ENCODE measurements at places on chromosomes 3 and 15.

GRCh38 chr3:54424292-54424691, 301.9 kb downstream of the CACNA2D3 start:
- DNase-seq, result no peak

GRCh38 chr3:33364531-33365128, 75.6 kb downstream of the UBP1 start:
- no peak for DNase-seq

GRCh38 chr15:75073197-75073596, 49.8 kb downstream of the PPCDC start:
- DNase-seq, result peak; percentile 93

- peak; percentile 5 for DNase-seq
Observed at GRCh38 chr3:190169877-190170276, 49.2 kb upstream of the P3H2 start.

DNA sequence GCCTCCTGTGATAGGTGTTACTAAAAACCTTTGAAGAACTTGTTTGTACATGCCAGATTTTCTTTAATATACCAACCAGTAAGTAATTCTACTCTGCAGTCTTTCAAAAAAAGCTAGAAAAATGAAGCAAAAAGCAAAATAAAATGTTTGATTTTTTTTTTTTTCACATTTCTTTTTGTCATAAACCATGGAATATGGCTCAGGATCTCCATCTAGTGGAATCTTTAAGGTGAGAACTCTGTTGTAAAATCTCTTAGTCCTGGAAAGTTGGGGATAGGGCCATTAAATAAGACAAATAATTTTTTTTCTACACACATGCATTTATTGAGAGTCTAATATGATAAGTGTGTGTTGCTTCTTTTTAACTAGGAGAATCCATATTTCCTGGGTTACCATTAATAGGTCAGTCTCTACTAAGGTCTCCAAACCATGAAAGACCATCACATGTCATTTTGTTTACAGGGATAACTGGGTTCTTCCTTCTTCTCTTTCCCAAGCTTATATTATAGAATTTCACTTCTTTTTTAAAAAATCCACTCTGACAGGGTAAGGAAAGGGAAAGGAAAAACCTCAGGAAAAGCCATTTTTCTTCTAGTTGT, 84.6 kb downstream of the SLC9A9 start:
- no peak for DNase-seq

- no peak for DNase-seq
Observed at GRCh38 chr3:78497767-78498166, 1270.0 kb downstream of the ROBO1 start.

GRCh38 chr15:26686547-26687187, 86.2 kb downstream of the GABRB3 start:
- DNase-seq, result no peak

GRCh38 chr3:116741467-116741866, 31.9 kb downstream of the TUSC7 start:
- no peak for DNase-seq

GRCh38 chr15:25054329-25054728, 99.5 kb downstream of the SNRPN start:
- DNase-seq, result no peak

DNA sequence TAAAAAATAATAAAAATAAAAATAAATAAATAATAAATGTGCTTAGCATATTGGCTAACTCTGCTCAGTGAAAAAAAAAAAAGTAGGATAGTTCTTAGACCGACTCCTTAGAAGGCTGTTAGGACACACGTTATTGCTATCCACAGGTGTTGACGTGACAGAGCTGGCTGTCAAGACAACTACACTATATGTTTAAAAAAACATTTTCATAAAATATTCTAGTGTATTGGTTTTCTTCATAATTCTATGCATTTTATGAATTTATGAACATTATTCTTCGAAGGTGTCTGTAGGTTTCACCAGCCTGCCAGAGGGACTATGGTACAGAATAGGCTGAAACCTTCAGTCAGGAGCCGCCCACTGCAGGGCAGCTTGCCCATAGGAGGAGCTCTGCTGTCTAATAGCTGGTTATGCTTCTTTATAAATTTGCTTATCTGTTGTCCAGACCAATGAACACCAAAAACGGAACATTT, 9.2 kb downstream of the TM4SF1 start:
- no peak for DNase-seq
